Stimulated activated CD4-positive, alpha-beta T cell treated with anti-CD3 and anti-CD28 coated beads, Interleukin-12 subunit alpha, Interleukin-12 subunit beta, amount 100 ng/mL, for 48 hours (primary cell): ENCODE measurements at places on chromosomes 1 and 21.

DNA sequence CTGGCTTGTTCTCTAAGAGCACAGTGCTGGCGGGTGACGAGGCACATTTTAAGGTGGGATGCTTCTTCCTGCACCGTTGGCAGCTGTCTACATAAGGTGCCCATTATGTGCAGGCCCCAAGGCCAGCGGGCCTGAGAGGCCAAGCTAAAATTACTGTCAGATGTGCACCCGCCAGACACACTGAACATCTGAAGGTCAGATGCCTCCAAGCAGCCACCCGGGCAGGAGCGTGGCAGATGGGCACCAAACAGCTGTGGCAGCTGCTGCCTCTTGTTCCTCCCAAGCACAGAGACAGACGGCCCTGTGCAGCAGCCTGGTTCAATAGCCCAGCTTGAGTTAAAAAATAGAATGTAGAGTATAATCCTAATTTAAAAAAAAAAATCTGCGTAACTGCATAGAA is 211.9 kb upstream of the EDN2 start:
- DNase-seq: no peak

GRCh38 chr1:217369996-217370551 is 260.8 kb downstream of the GPATCH2 start:
- no peak for DNase-seq

- DNase-seq: no peak
Measured at GRCh38 chr1:247286134-247286670, 30.3 kb downstream of the VN1R5 start.

- DNase-seq: no peak
Measured at GRCh38 chr1:91948501-91949355, 473 bp upstream of the BRDT start.

- no peak for DNase-seq
Measured at GRCh38 chr1:171858696-171859095, 17.4 kb downstream of the DNM3 start.

DNA sequence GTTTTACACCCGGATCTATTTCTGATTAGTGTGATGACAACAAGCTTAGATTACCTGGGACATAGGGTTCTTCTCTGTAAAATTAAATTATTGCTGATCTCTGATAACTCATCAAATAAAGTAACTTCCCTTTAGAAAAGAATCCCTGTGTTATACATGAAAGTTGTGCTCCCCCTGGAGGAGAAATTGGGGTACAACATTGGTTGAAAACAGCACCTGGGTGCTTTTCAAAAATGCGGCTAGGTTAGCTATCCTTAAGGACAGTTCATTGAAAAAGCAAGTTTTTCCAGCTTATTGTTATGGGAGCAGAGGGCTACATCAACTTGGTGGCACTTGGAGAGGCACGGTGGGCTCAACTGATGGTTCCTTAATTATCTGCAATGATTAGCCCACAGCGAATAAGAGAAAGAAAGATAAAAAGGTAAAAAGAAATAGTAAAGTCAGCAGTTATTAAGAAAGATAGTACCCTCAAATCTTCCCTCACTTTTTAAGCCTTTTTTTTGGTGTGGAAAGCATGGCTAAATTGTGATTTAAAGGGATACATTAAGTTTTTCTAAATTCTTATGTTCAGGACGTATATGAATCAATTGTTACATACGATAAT is 97.8 kb downstream of the FMN2 start:
- no peak for DNase-seq

- no peak for DNase-seq
Measured at GRCh38 chr1:221869779-221870178, 127.9 kb upstream of the DUSP10 start.

- no peak for DNase-seq
Measured at GRCh38 chr1:160359559-160360226, 7.2 kb upstream of the NHLH1 start.

- no peak for DNase-seq
Measured at GRCh38 chr1:36591278-36591677, 108.6 kb upstream of the CSF3R start.

DNA sequence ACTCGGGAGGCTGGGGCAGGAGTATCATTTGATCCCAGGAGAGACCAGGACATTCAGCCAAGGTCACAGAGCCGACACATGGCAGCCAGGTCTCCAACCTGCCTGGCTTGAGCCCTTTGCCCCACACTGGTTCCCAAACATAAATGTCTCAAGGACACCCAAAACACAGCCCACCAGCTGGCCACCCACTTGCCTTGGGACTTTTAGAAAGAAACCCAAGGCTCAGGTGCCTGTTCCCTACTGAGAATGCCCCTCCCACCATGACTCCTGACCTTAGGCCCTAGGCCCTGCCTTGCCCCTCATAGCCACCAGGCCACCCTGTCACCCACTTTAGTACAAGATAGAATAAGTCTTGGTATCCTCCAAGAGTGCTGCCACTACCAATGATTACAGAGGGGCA is 41.9 kb upstream of the LRP8 start:
- no peak for DNase-seq

DNA sequence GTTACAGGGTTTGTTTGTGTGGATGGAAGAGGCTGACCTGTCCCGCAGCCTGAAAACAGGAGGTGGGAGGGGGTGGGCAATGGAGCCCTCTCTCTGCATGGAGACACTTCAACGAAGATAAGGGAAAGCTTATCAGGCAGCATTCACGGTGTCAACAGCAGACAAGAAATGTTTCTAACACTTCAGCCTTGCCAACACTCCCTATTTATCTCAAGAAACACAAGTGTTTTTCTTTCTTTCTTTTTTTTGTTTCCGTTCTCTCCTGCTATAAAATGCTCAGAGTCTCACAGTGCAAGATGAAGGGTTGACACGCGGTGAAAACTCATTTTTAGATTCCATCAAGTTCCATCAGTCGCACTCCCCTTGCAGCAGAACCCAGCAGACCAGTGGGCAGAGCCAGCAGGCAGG is 594.4 kb downstream of the MATN1 start:
- no peak for DNase-seq

GRCh38 chr21:38494703-38495102 is 3.6 kb downstream of the ERG start:
- no peak for DNase-seq

DNA sequence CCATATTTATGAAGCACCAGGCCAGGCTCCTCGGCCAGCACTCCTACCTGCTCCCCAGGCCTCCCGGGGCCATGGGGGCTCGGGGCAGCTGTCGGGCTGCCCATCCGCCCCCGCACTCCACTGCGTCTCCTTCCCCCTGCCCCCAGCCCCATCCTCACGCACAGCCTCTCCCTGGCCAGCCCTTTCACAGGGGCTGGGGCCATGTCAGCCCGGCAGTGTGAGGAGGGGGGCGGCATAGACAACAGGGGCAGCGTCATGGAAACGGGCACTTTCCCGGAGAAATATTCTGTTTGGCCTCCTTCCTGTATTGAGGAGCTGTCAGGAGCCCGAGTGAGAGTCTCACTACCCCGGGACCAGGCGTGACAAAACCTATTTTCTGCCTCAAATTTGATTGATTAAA is 87.3 kb downstream of the CASZ1 start:
- no peak for DNase-seq

- no peak for DNase-seq
Measured at GRCh38 chr21:29219165-29219770, 79.5 kb upstream of the BACH1 start.

DNA sequence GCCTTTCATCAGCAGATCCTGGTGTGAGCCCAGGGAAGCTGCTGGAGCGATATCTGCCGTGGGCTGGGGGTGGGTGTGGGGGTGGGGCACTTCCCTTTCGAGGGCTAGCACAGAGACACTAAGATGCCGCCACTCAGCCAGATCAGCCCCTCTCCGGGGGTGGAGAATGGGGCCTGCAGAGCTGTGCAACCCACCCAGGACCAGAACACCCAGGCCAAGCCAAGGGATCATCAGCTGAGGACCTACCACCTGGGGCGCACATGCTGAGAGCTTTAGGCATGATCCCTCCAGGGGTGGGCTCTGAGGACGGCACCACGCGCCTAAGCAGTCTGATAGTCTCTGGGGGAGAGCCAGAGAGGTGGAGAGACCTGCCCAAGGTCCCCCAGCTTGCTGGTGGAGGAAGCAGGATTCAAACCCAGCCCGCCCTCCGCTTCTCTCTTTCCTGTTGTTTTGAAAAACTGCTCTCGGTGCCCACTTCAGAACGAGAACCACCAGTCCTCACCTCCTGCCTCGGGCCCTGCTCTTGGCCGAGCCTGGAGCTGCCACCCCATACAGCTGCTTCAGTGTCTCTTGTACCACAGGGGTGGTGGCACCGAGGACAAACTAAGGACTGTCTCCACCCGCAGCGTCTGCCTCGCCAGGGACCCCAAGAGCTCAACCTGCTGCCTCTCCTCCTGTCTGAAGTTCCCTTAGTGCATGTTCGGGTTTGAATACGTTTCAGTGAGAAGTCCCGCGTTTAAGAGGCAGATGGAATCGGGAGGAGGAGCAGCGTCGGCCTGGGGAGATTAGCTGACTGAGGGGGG is 39.7 kb upstream of the RUNX3 start:
- no peak for DNase-seq

DNA sequence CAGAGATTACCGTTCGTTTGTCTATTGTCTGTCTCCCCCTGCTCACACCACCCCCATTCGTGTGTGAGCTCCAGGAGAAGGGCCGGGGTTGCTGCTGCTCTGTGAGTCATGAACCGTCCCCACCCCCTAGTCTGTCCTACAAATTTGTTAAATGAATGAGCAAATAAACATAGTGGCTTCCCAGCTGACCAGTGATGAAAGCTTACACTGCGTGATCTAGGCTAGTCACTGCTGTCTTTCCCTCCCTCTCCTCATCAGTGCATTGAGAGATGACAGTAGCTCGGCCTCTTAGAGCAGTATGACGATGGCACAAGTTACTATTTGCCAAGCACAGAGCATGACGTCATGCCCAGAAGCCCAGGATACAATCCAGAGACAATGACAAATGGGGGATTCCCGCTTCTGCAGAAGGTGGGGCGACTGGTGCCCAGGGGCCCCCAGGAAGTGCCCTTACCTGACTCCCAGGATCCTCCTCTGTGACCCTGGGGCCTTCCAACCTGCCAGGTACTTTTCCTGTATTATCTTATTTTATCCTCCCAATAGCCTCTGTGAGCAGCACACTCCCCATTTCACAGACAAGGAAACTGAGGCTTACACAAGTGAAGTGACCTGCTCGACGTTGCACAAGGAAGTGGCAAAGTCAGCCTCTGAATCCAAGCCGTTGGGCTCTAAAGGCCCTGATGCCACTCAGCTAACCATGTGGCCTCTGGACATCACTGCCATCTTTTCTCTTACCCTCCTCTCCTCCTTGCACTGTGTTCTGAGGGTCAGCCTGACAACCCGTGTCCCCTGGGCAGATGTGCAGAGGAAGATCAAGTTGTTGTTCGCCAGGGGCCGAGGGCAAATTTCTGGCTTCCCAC is 8.6 kb upstream of the EPHA2 start:
- no peak for DNase-seq

- DNase-seq: no peak
Measured at GRCh38 chr1:199054694-199055093, 415.9 kb downstream of the PTPRC start.

- DNase-seq: peak; percentile 5
Measured at GRCh38 chr1:5423109-5423508, 569.1 kb downstream of the NPHP4 start.

DNA sequence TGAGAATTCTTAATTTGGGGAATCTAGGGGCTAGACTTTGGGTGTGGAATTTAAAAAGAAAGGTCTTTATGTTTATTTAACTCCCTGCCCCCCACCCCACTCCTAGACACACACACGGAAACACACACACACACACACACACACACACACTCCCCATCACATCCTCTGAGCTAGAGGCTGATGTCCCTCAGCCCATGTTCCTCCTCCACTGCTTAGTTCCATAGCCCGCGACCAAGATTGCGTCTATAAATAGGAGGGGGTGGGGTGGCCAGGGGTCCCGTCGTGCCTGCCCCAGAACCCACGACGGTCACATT is 655 bp upstream of the KIRREL1 start:
- DNase-seq: no peak

- no peak for DNase-seq
Measured at GRCh38 chr1:206637605-206638004, 2.3 kb downstream of the DYRK3 start.

DNA sequence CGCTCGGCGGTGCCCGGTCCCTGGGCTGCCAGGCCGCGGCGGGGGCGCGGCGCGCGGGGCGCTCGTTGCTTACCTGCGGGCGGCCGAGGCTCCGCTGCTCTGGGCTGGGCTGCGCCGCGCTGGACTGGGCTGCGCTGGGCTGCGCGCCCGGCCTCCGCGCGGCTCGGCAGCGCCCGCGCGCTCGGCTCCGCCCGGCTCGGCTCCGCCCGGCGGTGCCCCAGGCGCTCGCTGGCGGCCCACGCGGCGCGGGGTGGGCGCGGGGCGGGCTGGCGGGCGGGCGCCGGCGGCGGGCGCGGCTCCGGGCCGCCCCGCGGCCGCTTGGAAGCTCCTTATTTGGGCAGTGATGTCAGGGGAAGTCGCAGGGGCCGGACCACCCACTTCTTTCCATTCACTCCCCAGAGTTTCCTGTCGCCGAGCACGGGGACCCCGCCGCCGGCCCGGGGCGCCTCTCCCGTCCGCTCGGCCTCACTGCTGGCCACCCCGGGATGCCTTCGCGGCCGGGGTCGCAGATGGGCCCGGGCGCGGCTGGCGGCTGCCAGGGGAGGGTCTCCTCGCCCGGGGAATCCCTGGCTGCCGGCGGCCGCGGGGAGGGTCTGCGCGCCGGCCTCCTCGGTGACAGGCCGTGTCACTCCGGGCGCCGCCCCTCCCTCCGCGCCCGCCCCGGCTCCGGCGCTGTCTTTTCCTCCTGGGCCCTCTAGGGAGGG is 177.7 kb upstream of the EDN2 start:
- DNase-seq: no peak

- DNase-seq: no peak
Measured at GRCh38 chr1:45458894-45459293, 32.1 kb downstream of the TESK2 start.

DNA sequence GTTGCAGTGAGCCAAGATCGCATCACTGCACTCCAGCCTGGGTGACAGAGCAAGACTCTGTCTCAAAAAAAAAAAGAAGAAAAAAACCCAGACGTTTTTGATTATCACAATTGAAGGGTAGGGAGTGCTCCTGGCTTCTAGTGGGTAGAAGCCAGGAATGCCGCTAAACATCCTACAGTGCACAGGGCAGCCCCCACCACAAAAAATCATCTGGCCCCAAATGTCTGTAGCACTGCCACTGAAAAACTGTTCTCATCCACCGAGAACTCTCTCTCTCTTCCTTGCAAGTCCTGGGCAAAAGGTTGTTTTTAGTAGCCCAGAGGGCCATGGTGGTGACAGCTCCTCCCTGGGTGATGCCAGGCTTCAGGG is 35.6 kb upstream of the GPR157 start:
- no peak for DNase-seq

GRCh38 chr1:225428881-225429455 is 1.1 kb upstream of the LBR start:
- DNase-seq: no peak

GRCh38 chr1:40301066-40301465 is 16.0 kb downstream of the COL9A2 start:
- DNase-seq: no peak

GRCh38 chr1:220828950-220829586 is 42.4 kb downstream of the MTARC1 start:
- DNase-seq: no peak

GRCh38 chr1:28516518-28516956 is 10.7 kb downstream of the RCC1 start:
- no peak for DNase-seq

GRCh38 chr1:92993581-92993980 is 32.3 kb upstream of the DIPK1A start:
- no peak for DNase-seq
